Fibroblast of skin of scalp (primary cell): ENCODE measurements at places on chromosomes 6 and 20.

GRCh38 chr20:54204481-54204880, 3.4 kb upstream of the PFDN4 start:
- no peak for DNase-seq

DNA sequence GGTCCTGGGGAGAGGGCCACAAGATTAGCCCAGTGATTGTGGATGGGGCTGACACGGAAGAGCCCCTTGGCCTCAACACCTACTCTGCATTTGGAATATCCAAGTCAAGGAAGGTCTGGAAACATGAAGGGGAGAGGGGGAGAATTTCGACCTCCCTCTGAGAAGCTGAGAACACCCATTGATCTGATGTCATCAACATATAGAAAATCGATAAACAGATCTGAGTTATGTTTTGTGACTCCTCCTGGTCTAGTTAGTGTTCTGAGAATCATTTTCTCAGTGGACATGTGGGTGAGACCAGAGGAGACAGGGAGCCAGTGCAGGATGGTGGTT, 108.0 kb downstream of the SLC22A3 start:
- no peak for DNase-seq

DNA sequence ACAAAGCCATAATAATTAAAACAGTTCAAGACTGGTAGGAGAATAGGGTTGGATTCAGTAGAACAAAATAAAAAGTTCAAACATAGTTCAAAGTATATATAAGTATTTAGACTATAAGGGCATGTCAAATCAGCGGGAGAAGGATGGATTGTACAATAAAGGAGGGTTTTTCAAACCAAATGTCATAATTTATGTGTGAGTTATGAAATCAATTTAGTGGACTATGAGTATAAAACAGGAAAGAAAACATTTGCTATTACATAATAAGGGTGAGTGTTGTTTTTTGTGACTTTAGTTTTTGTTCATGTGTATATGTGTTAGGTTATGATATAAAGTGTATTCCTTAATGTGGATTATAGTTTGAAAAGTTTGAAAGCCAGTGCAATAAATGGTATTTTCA, 10.6 kb downstream of the ORC3 start:
- no peak for DNase-seq

DNA sequence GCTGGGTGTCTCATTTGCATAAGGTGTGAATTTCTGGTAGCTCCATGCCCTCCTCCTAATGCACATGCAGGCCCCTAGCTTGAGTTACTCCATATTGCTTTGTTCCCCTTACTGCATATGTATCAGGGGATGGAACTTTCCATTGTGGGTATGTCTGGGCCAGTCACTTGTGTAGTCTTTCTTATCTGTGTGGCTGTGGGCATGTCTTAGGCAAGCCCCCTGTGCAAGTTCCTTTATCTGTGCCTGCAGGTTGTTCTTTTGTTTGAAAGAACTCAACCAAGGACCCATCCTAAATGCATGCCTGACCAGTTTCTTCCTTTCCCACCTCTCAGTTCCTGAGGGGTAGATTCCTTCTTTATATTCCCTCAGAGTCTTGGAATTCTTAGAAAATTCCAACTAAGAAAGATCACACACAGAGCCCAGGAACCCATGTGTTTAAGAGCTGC, 23.6 kb downstream of the MBOAT1 start:
- DNase-seq: peak; percentile 28

DNA sequence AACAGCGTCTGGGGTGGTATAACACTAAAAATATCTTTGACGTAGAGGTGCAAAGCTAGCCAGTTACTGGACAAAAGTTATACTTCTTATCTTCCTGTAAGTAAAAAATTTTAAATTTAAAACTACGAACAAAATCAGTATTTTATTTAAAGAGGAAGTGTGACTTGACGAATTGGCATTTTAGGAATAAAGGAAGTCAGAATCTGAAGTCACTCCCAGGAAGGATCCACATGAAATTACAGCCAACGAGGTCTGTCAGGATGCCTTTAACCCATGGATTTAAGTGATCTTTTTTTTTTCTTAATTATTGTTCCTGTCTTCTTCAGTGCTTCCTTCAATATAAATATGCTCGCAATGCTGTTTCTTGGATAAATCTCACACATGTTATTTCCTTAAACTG, 27.2 kb upstream of the SNX9 start:
- no peak for DNase-seq

DNA sequence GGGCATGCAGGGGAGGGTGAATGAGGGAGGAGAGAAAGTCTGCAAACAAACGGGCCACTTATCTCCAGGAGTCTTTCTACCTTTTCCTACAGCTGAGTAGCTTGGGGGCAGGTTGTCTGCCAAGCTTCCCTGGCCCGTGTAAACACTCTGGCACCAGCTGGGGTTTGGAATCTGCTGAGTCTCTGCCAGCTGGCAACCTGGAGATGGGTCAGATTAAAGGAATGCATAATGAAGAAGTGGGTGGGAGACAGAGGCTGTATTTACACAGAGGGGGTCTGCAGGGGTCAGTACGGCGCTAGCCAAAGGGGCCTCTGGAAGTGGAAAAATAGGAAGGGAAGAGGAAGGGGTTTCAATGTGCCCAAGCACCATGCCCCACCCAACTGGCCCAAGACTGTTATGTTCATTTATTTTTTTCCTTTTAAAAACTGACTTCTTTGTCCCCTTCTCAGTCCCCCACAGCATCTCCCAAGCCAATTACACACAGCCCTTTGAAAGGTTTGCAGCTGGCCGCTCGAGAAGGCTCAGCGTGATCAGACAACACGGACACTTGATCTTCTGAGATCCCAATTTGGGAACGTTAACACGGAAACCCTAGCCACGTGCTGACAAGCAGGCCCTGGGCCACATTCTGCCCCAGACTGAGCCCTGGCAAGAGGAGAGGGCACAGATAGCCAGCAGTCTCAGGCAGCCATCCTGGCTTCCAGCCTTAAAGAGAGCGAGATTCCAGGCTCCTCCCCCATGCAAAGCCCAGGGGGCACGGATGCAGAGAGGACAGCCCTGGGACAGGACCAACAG, 25.2 kb downstream of the TRAM2 start:
- peak; percentile 82 for DNase-seq

GRCh38 chr20:37504404-37505096, 16.5 kb upstream of the NNAT start:
- DNase-seq: no peak

DNA sequence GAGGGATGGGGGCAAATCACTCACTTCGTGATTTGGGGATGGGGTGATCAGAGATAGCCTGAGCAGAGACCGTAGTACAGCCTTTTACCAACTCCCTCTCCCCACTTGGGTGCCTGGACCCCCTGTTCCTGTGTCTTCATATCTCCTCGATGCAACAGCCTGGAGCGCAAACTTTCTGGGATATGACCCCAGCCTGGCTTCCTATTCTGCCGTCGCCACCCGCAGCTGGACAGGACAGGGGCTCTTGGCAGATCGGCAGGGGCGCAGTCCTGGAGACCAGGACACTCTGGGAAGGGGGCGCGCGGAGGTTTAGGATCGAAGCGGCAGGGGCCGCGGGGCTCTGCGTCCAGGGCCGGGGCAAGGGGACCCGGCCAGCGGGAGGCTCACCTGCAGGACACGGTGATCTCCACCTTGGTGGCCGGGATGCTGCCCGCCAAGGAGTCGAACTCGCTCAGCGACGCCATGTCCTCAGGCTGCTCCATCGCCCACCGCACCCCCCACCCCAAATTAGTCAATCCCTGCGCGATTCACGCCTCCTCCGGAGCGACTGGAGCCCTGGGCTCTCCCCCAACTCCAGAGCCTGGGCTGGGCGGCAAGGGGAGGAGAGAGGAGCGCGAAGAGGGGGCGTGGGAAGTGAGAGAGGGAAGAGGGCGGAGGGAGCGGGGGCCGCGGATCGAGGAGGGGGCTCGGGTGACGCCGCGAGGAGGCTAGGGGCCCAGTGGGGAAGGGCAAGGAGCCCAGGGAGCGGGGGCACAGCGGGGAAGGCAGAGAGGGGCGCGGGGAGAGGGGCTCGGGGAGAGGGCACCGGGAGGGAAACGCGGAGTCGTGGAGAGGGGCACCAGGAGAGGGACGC, at the start of gene CPNE5:
Gene CPNE5 (minus strand): TSS at position 549 of the 853 bp plus-strand sequence. CDS start 67 bp downstream, at position 482.
- no peak for DNase-seq

- no peak for DNase-seq
These were observed 39.2 kb downstream of the PSMG4 start for GRCh38 chr6:3297909-3298308.

DNA sequence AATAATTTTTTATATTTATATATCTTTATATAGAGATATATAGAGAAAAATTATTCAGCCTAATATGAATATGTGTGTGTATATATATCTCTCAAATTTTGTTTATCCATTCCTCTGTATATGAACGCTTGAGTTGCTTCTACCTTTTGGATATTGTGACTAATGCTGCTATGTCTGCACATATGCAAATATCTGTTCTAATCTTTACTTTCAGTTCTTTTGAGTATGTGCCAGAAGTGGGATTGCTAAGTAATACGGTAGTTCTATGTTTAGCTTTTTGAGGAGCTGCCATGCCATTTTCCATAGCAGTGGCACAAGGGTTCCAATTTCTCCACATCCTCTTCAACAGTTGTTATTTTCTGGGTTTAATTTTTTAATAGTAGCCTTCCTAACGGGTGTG, 72.8 kb upstream of the CEP85L start:
- DNase-seq: no peak

DNA sequence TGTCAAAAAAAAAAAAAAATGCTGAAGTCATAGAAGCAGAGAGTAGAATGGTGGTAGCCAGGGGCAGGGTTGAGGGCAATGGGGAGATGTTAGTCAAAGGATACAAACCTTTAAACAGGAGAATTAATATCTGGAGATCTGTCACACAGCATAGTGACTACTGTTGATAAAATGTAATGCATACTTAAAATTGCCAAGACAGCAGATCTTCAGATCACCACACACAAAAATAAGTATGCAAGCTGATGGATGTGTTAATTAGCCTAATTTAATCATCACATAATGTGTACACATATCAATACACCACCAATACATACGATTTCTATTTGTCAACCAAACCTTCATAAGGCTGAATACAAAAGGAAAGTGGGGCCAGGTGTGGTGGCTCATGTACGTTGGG, 83.5 kb upstream of the PHACTR3 start:
- DNase-seq: no peak

DNA sequence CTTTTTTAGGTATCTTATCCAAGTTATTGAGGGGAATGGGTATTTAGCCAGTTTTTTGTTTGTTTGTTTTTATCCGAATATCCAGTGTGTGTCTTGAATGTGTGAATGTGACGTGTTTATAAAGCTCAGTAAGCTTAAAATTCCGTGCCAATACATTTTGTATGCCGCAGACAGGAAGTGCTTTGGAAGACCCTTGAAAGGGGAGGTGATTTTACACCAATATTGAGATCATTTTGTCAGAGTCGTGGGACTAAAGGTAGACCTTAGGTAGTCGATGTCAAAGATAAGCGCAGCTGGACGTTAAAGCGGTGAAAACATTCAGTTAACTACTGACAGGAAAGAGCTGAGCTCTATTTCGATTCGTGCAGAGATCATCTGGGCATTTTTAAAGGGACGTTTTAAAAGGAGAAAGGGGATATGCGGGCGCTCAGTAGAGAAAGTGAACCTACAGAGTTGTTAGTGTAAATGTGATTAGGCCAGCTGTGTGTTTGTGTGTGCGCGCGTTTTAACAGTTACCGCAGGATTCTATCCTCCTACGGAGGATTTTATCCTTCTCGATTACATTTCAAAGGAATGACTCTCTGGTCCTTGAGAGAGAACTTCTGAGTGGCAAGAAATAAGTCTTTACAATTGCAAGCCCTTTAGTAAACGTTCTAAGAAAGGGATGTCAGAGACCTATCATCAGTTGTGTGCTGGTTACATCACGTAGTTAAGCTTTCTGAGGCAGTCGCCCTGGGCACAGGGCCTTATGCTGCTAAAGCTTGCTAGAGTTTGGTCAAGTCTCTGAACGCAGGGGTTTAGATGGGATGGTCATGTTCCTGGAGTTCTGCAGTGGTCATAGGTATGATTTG, 625 bp upstream of the ECHDC1 start:
- peak; percentile 46 for DNase-seq

DNA sequence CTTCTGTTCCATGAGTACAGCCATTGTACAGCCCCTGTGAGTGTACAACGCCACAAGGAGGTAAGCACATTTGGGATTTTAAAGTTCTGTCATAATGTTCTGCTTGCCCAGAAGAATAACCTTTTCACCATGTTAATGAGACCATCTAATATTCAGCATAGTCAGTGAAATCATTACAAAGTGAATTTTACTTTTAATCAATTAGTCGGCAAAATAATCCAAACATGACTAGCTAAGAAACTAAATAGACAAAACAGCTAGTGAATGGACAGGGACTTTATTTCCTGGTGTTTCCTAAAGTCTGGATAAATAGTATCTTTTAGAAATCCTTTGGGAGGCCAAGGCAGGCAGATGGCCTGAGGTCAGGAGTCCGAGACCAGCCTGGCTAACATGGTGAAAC, 69.0 kb upstream of the NRSN1 start:
- DNase-seq: no peak

- DNase-seq: no peak
These were observed 6.1 kb upstream of the C6orf58 start for GRCh38 chr6:127570739-127571389.

DNA sequence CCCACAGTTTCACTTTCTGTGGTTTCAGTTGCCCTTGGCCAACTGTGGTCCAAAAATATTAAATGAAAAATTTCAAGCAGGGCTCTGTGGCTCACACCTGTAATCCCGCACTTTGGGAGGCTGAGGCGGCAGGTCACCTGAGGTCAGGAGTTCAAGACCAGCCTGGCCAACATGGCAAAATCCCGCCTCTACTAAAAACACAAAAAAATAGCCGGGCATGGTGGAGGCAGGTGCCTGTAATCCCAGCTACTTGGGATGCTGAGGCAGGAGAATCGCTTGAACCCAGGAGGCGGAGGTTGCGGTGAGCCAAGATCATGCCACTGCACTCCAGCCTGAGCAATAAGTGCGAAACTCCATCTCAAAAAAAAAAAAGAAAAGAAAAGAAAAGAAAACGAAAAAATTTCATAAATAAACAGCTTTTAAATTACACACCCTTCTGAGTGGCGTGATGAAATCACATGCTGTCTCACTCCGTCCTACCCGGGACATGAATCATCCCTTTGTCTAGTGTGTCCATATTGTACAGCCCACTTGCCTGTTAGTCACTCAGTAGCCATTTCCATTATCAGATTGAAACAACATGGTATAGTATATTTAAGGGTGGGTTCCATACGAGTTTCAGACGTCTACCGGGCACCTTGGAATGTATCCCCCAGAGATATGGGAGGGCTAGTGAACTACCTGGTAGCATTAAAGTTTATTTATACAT, 11.7 kb downstream of the PTPRK start:
- peak; percentile 93 for DNase-seq

GRCh38 chr20:14643146-14643545, 305.7 kb upstream of the FLRT3 start:
- DNase-seq: no peak

DNA sequence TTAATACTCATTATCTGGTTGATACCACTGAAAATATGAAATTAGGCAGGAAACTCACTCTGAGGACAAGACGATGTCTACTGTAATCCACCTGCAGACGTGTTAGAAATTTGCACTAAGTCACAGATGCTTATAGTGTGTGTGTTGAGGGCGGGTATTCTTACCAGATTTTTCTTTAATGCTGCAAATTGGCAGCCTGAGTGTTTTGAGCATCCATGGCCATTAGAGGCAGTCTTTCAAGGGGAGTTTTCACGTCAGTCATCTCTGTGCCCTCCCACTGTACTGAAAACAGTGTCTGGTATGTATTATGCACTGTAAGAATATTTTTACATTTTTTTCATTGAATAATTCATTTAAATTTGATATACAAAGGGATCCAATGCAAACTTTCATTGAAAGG, 266.5 kb upstream of the QKI start:
- peak; percentile 43 for DNase-seq
